Stomach (tissue), 19 donors: ENCODE measurements at places on chromosomes 1 and 21. TPM values are rescaled to one million over a fixed set of nuclear protein-coding genes. Genes with fewer than 3 reads are reported as not detected.
A peak's percentile ranks its signal among the peaks of the same experiment; 100 is the strongest.

- H3K27me3 ChIP-seq: no peaks in the 10 kb centered on the region
- no peaks in the 10 kb centered on the region for H3K36me3 ChIP-seq
- DNase-seq: no peak
- H3K27ac ChIP-seq: no peak overlapping the region
- no peaks in the 10 kb centered on the region for H3K4me1 ChIP-seq
Measured at GRCh38 chr21:20661745-20662422, 336.3 kb upstream of the NCAM2 start.

GRCh38 chr1:28882009-28882628 is 32.2 kb upstream of the EPB41 start:
- no peak overlapping the region for H3K27ac ChIP-seq
- H3K36me3 ChIP-seq: no peaks in the 10 kb centered on the region
- peak; percentile 96 for DNase-seq
- no peaks in the 10 kb centered on the region for H3K27me3 ChIP-seq
- no peak overlapping the region for H3K4me3 ChIP-seq
- peaks cover 40% of the 10 kb centered on the region for H3K4me1 ChIP-seq

DNA sequence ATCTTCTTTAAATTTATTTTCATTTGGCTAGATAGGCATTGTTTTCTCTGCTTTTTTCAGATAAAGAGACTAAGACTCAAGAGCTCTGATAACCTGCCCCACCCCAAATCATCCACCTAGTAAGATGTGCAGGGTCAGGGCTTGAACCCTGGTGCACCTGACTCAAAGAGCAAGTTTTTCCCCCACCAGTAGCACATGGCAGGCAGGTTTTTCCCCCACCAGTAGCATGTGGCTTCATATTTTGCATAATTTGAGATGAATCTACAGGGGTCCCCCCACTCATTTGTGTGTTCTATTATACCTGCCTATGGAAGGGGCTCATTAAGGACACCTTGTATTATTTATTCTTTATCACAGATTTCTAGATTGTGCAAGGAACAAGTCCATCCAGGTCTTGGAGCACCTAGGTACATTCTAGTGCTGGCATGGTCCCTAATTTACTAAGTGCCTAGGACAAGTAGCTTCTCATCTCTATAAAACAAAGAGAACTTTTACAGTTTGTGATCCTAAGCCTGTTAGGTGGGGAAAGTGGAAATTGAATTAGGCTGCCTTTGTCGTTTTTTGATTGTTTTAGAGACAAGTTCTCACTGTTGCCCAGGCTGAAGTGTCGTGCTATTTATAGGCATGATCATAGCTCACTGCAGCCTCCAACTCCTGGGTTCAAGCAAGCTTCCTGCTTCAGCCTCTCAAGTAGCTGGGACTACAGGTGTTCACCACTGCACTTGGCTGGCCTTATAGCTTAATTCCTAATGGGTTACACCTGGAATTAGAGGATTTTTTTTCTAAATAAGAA is 13.2 kb upstream of the CTSE start:
- no peaks in the 10 kb centered on the region for H3K36me3 ChIP-seq
- no peak overlapping the region for H3K27ac ChIP-seq
- peaks cover 4% of the 10 kb centered on the region for H3K27me3 ChIP-seq
- H3K4me3 ChIP-seq: no peak overlapping the region
- no peak for DNase-seq
- peaks cover 6% of the 10 kb centered on the region for H3K4me1 ChIP-seq

DNA sequence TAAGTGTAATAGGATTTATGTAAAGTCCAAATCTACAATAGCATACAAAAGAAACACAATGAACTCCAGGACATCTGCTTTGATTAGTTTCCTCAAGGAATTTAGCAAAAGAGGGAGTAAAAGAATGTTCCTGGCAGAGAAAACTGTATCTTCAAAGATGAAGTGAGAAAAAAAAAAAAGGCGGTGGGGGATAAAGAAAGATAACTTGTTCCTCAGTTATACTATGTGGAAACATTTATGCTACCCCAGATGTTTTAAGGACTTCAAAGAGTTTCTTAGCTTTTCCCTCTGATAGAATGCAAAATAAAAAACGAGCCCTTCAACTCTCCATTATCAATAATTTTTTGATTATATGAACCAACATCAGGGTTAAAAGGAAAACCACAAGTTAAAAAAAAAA is 908.9 kb upstream of the ADGRL2 start:
- DNase-seq: no peak
- peaks cover 10% of the 10 kb centered on the region for H3K4me1 ChIP-seq
- H3K27ac ChIP-seq: no peak overlapping the region
- H3K36me3 ChIP-seq: no peaks in the 10 kb centered on the region
- no peaks in the 10 kb centered on the region for H3K27me3 ChIP-seq

DLGAP3 gene
- 0.18 TPM for total RNA-seq

AQP10 gene
- total RNA-seq: not detected

DNA sequence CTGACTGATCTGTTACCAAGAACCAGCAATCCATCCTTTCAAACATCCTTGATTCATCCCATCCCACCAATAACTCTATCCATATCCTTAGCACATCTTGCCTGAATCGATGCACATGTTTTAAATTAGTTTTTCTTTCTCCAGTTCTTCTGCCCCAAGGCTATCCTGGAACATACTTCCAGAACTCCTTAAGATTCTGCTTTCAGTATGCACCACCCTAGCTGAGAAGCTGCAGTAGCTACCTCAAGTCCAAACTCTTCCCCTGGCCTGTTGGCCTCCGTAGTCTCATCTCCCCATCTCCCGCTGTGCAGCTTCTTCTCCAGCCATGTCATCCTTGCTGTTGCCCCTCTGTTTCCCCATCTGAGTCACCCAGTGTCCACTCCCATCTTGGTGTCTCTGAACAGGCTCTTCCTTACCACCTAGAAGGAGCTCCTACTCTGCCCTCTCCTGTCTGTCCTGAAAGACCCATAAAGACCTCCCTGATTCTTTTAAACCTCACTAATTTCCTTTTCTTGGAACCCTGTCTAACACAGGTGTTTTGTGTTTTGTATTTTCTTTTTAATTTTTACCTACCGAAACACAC is 108.0 kb downstream of the SGIP1 start:
- no peak overlapping the region for H3K4me3 ChIP-seq
- H3K27me3 ChIP-seq: no peaks in the 10 kb centered on the region
- no peaks in the 10 kb centered on the region for H3K36me3 ChIP-seq
- DNase-seq: no peak

PCP4 gene
- total RNA-seq: not detected

EXO5 gene
- 6.1 TPM for total RNA-seq

GRCh38 chr1:175089136-175089718 is 21.6 kb downstream of the TNN start:
- no peaks in the 10 kb centered on the region for H3K36me3 ChIP-seq
- H3K27me3 ChIP-seq: no peaks in the 10 kb centered on the region
- no peak overlapping the region for H3K4me3 ChIP-seq
- H3K27ac ChIP-seq: no peak overlapping the region
- no peak for DNase-seq

KIF26B gene
- total RNA-seq: 3.2 TPM

PRR9 gene
- total RNA-seq: not detected

- H3K4me3 ChIP-seq: no peak overlapping the region
- no peak for DNase-seq
- peaks cover 8% of the 10 kb centered on the region for H3K4me1 ChIP-seq
- no peak overlapping the region for H3K27ac ChIP-seq
Measured at GRCh38 chr1:87135329-87135712, 193.4 kb upstream of the LMO4 start.

- no peak overlapping the region for H3K27ac ChIP-seq
- H3K4me1 ChIP-seq: no peaks in the 10 kb centered on the region
- no peak overlapping the region for H3K4me3 ChIP-seq
- H3K36me3 ChIP-seq: no peaks in the 10 kb centered on the region
- DNase-seq: no peak
Measured at GRCh38 chr1:48793863-48794262, 17.2 kb upstream of the BEND5 start.

MX2 gene
- 70.5 TPM for total RNA-seq

DOCK7 gene
- 74.9 TPM for total RNA-seq

GRCh38 chr21:44616591-44616926 is 4.7 kb downstream of the KRTAP10-8 start:
- no peaks in the 10 kb centered on the region for H3K36me3 ChIP-seq
- DNase-seq: no peak
- H3K4me1 ChIP-seq: no peaks in the 10 kb centered on the region
- no peak overlapping the region for H3K27ac ChIP-seq
- H3K4me3 ChIP-seq: no peak overlapping the region

- H3K4me3 ChIP-seq: no peak overlapping the region
- H3K27ac ChIP-seq: no peak overlapping the region
- peaks cover 7% of the 10 kb centered on the region for H3K4me1 ChIP-seq
- no peaks in the 10 kb centered on the region for H3K36me3 ChIP-seq
- no peaks in the 10 kb centered on the region for H3K27me3 ChIP-seq
- DNase-seq: no peak
Measured at GRCh38 chr1:174988986-174989385, 10.8 kb upstream of the CACYBP start.

GRCh38 chr1:209648931-209649776 is 3.1 kb downstream of the LAMB3 start:
- H3K36me3 ChIP-seq: no peaks in the 10 kb centered on the region
- DNase-seq: peak; percentile 83
- H3K4me3 ChIP-seq: peak overlapping the region; percentile 11
- H3K27me3 ChIP-seq: no peaks in the 10 kb centered on the region
- peaks cover 81% of the 10 kb centered on the region for H3K4me1 ChIP-seq

AJAP1 gene
- total RNA-seq: not detected

CACNA1S gene
- total RNA-seq: not detected
